Left ventricle myocardium superior (tissue), 1 donor: ENCODE measurements at places on chromosomes 12 and 14.

DNA sequence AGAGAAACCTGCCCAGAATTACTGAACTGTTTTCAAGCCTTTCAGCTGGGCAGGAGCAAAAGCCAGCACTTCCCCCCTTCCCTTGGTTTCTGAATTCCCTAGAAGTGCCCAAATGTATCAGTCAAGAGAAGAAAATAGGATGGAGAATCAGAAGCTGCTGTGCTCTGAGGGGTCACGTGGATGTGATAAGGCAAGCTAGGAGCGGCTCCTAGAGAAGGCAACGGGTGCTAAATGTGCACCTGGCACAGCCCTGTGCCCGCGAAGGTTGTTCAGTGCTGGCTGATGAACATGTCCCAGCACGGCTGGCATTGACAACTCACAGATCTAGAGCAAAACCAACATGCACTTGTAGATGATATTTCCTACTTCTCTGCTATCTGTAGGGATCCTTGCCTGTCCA, 8.3 kb downstream of the EMG1 start:
- DNase-seq = peak; percentile 69

GRCh38 chr14:71300566-71301330, 393.5 kb downstream of the PCNX1 start:
- no peak for DNase-seq

DNA sequence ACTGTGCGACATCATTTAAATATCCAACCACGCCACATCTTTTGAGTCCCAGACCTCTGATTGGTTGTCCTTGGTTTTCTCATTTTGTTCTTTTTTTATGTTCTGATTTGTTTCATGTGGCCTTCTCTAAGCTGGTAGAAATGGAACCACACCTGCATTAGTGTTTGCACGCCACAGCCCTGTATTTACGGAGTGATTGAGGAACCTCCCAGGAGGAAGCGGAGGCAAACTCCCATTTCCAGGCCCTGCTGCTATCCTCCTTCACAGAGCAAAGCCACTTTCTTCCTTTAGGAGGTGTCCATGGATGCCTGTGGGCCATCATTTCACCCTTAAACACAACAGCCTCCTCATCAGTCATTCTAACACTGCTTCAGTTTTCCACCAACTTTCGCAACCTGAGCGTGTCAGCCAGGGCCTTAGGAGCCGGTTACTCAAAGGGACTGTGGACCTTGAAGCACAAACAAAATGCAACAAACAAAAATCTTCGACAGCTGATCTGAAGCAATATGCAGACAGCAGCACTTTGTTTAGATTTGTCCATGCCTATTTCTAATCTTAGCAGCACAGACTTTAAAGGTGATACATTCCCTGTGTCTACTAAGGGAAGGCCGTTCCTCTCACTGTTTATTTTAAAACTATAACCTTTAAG, 1258.1 kb upstream of the TMEM132C start:
- no peak for DNase-seq

DNA sequence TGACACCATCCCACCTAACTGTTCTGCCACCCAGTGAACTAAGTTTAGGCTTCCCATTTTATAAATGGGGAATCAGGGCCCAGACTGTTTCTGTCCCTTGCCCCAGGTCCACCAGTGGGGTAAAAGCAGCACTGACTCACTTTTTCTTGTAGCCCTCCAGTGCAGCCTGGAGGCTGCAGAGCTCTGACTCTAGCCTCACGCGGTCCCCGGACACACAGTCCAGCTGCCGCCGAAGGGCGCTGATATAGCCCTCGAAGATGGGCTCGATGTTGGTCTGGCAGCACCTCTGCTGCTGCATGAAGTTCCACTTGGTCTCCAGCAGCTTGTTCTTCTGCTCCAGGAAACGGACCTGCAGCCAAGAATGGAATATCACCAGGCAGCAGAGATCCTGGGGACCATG, 2.6 kb downstream of the KRT82 start:
- DNase-seq = no peak

DNA sequence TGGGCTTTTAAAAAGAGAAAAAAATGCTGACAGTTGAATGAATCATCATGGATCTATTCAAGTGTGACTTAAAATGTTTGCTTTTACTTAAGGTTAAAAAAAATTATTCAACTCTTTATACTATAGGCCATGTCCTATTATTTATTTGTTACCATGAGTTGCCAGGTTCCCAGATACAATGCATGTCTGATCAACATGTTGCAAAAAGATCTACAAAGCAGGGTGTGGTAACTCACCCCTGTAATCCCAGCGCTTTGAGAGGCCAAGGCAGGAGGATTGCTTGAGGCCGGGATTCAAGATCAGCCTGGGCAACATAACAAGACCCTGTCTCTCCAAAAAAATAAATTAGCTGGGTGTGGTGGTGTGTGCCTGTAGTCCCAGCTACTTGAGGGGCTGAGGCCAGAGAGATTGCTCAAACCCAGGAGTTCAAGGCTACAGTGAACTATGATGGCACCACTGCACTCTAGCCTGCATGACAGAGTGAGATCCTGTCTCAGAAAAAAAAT, 460.8 kb downstream of the BCAT1 start:
- DNase-seq = no peak

DNA sequence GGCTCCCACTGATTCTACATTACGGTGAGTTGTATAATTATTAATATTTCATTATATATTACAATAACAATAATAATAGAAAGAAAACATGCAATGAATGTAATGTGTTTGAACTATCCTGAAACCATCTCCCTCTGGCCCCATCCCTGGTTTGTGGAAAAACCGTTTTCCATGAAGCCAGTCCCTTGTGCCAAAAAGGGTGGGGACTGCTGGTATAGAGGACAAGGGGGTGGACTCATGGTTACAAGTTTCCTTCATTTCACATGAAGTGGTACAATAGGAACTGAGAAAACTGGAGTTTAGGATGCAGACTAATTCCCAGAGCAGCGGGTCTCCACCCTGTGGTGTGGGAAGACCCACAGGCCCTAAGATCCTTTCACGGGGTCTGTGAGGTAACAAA, 3.0 kb upstream of the C1RL start:
- DNase-seq = no peak

GRCh38 chr12:56834886-56835285, 71.8 kb downstream of the HSD17B6 start:
- DNase-seq = no peak

GRCh38 chr12:58090685-58091084, 149.3 kb downstream of the ATP23 start:
- no peak for DNase-seq

DNA sequence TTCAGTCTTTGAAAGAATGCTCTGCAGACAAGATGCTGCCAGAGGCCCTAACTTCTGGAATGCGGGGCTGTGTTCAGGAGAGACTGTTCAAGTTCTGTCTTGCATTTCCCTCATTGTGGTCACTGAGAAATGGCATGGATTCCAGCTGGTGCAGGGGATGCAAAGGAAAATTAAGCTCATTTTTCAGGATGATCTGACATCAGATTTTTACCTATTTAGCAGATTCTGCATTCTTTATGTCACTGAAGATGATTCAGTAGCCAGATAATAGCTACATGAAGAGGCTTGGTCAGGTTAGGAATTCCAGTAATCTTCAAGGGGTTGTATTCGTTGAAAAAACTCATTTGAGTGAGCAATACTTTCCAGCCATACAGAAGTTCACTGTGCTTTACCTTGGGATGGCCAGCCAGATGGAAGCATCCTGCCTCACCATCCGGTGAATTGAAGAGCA, 16.1 kb upstream of the MFAP5 start:
- no peak for DNase-seq

GRCh38 chr14:36320897-36321381, 502 bp upstream of the MBIP start:
- no peak for DNase-seq

- DNase-seq = no peak
Observed at GRCh38 chr14:85300107-85300506, 229.8 kb upstream of the FLRT2 start.

DNA sequence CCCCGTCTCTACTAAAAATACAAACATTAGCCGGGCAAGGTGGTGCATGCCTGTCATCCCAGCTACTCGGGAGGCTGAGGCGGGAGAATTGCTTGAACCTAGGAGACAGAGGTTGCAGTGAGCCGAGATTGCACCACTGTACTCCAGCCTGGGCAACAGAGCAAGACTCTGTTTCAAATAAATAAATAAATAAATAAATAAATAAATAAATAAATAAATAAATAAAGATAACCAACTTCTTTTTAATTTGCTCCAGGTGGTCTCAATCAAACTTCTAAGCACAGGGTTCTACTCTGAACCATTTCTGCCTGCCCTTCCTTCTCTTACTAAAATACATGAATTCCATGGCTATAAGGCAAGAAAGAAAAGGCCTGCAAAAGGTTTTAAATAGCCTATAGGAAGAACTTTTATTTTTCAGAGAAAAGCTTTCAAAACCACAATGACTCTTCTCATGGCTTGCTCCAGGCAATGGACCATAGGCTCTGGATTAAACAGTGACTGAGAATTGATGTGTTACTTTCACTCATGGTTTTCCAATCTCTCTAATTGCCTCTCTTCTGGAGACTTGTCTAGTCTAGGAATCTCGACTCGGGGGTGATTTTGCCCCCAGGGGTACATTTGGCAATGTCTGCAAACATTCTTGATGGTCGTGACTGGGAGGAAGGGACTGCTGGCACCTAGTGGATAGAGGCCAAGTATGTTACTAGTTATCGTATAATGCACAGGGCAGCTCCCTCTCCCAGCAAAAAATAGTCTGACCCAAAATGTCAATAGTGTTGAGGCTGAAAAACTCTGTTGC, 14.4 kb downstream of the IGF1 start:
- no peak for DNase-seq

DNA sequence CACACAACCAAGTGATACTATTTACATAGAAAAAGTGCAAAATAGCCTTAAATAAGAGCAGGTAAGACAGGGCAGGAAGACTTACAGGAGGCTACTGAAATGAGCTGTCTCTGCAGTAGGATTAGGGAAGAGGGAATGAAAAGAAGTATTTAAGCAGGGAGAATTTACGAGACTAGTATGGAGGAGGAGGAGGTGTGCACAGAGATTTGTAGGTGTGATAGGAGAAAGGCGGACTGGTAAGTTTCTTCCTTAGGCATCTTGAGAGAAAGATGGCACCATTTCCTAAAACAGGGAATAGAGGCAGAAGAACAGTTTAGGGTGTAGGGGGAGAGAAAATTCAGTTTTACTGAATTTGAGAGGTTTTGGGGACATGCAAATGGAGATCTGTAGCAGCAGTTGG, 25.7 kb downstream of the DIP2B start:
- no peak for DNase-seq

- DNase-seq = no peak
Observed at GRCh38 chr14:32044454-32044853, 32.6 kb upstream of the ARHGAP5 start.

DNA sequence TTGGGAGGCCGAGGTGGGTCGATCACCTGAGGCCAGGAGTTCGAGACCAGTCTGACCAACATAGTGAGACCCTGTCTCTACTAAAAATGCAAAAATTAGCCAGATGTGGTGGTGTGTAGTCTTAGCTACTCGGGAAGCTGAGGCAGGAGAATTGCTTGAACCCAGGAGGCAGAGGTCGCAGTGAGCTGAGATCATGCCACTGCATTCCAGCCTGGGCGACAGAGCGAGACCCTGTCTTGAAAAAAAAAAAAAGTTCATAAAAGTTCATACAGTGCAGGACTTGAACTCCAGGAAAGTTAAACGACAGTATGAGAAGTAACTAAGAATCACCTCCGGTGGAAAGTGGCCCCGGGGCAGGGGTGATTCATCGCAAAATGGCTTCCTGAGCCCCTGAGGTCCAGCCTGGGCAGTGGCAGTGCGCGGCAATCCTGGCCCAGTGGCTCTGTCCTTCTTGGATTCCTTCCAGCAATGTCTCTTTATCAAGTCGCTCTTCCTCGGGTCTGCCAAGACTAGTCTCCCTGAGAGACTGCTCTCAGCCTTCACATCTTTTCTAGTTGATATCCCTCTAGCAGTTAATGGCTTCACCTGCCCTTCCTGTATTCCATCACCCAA, 16.7 kb upstream of the MAP1LC3B2 start:
- no peak for DNase-seq

GRCh38 chr12:31504625-31505222, 86.2 kb downstream of the DENND5B start:
- no peak for DNase-seq

- peak; percentile 43 for DNase-seq
Observed at GRCh38 chr12:40622246-40622838, 69.9 kb upstream of the CNTN1 start.

DNA sequence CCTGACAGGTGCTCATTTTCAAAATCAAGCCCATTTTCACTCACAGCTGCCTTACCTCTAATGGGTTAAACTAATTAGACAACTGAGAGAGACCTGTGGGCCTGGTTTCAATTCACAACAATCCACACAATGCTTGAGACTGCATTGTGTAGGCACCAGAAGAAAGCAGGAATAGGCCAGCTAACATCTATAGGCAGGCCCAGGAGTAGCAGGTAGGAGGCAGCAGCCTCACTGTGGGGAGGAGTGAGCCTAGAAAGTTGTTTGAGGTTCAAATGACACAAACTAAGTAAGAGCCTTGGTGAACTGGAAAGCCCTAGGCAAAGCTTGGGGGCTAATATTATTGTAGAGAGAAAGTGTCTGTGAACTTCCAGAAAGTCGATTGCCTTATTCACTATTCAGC, 289.5 kb upstream of the CCDC196 start:
- no peak for DNase-seq

DNA sequence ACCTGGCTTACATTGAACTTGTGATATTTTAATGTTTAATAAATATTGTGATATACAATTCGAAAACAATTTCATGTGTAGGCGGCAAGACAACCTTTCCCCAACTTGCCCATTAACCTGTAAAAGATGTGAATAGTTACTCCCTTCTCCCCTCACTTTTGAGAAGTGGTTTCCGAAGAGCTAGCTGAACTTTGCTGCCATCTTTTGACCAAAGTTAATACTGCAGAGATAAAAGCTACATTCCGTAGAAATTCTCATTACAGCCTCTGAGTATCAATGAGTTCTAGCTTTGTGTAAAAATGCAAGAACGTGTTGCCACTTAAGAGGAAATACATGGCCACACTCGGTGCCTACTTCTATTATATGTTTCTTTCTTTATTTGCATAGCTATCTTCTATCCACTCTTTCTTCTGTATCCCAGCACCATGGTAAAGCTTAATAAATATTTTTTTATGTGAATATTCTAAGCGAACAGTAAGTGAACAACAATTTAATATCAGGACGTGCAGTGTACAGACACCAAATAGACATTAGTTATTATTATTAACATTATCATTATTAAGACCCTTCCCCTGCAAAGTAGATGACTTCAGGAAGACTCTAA, 105.1 kb upstream of the TMEM260 start:
- DNase-seq = no peak

GRCh38 chr12:108800591-108800990, 56.8 kb downstream of the SSH1 start:
- no peak for DNase-seq

DNA sequence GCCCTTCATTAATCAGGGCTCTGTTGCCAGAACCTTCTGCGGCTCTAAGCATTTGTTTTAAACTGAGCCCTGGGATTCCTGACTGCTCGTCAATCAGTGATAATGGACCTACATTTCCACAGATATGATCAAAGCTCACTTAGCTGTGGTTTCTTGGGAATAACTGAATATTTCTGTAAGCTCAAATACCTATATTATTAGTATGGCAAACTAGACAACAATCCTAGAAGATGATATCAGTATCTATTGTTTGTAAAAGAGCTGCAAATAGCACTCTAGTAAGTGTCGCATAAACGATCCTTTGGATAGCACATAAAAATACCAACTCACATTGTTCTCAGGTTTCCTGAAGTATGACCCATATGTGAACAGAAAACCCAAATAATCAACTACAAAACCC, 150.4 kb downstream of the PPM1H start:
- no peak for DNase-seq
